A549 treated with ZK216348 at 1 μM for 4 hours (cell line): ENCODE measurements at places on chromosomes 11 and 22. TPM values are rescaled to one million over a fixed set of nuclear protein-coding genes. Genes with fewer than 3 reads are reported as not detected.

The SNRPD3 gene
- total RNA-seq: 137 to 294 TPM (median 146 TPM) in 5 replicates

The APOA4 gene
- not detected in 5 replicates for total RNA-seq

The CDKN1C gene
- 2.0 to 3.7 TPM (median 2.6 TPM) in 5 replicates for total RNA-seq

The SAA1 gene
- 0.58 to 1.2 TPM (median 0.89 TPM) in 5 replicates for total RNA-seq

The DUSP18 gene
- 4.2 to 5.6 TPM (median 4.8 TPM) in 5 replicates for total RNA-seq

The BBOX1 gene
- total RNA-seq: not detected in 5 replicates

The RBMXL2 gene
- not detected in 5 replicates for total RNA-seq

The INPPL1 gene
- total RNA-seq: 42.7 to 96.5 TPM (median 78.5 TPM) in 5 replicates

The MS4A3 gene
- total RNA-seq: not detected in 5 replicates

The SLC15A3 gene
- total RNA-seq: not detected in 5 replicates

The OR8G5 gene
- total RNA-seq: not detected in 5 replicates

The SLC22A6 gene
- not detected in 5 replicates for total RNA-seq
